Stimulated activated CD4-positive, alpha-beta T cell treated with anti-CD3 and anti-CD28 coated beads, Interleukin-2, amount 100 ng/mL, for 24 hours (primary cell): ENCODE measurements at places on chromosomes 4 and X.

- peak; percentile 66 for DNase-seq
These were observed 88.6 kb upstream of the TRIM2 start for GRCh38 chr4:153115322-153116290.

DNA sequence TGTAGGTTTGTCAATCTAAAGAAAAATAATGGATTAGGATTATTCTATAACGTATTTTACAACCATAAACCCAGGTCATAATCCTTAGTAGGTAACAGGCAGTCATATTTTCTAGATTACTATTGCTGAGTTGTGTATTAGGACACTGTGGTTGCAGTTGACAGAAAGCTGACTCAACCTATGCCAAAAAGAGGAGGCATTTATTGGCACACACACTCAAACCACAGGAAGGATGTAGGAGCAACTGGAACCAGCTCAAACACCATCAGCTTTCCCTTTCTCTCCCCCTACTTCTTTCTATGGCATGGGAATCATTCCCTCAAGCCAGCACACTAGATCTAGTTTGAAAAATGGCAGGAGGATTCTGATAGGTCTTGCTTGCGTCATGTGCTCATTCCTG, 136.4 kb upstream of the FAM9C start:
- no peak for DNase-seq

- no peak for DNase-seq
These were observed 13.7 kb downstream of the STAG2 start for GRCh38 chrX:123975180-123975579.

DNA sequence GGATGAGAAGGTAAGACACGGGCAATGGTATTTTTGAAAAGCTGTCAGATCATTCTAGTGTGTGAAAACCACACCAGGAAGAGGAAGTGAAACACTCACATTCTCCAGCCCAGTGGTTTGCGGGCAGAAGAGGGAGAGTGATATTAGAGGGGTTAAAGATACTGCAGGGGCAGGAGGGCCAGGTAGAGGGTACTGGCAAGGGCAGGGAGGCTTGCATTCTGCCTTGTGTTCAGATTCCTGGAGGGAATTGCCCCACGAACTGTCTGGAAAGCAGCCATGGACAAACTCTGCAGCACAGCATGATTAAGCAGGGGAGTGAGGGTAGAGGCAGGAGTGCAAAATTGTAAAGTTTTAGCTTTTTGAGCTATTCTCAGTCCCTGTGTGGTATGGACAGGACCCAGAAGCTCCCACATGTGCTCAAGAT, 30.9 kb downstream of the NIPAL1 start:
- peak; percentile 76 for DNase-seq

GRCh38 chrX:136584545-136584944, 52.5 kb downstream of the VGLL1 start:
- DNase-seq: peak; percentile 40

GRCh38 chrX:30948626-30949025, 59.6 kb upstream of the TAB3 start:
- DNase-seq: no peak

DNA sequence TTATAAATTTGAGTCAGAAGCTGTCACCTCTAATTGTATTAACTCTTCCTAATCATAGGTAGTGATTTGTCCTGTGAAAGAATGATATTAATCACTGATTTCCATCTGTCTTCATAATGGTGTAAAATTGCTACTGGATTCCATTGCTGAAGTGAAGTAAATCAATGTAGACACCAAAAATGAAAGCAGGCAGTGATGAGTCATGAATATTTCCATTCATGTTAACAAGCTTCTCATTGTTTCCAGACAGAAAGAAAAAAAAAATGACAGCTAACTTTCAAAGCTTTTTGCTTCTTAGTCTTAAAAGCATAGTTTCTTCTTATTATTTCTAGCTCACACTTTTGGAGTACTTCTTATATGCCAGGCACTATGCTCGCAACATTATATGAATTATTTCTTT, 21.5 kb downstream of the FAM114A1 start:
- DNase-seq: no peak

DNA sequence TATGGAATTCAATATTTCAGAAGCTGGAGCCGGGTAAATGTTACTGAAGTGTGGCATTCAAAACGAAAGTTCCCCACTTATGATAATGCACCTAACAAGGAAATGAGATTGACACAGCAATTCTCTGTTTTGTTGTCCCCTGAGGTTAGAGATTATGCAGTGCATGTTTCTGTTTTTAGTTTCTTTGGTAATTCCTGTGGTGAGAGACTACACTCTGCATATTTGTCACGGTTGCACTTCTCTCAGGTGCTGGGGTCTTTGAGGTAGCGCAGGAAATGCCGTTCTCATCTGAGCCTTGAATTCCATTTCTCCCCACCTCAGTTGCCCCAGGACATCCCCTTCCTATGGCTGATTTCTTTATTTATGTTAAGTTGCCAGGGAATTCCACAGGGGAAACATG, 15.3 kb upstream of the BEND4 start:
- no peak for DNase-seq

DNA sequence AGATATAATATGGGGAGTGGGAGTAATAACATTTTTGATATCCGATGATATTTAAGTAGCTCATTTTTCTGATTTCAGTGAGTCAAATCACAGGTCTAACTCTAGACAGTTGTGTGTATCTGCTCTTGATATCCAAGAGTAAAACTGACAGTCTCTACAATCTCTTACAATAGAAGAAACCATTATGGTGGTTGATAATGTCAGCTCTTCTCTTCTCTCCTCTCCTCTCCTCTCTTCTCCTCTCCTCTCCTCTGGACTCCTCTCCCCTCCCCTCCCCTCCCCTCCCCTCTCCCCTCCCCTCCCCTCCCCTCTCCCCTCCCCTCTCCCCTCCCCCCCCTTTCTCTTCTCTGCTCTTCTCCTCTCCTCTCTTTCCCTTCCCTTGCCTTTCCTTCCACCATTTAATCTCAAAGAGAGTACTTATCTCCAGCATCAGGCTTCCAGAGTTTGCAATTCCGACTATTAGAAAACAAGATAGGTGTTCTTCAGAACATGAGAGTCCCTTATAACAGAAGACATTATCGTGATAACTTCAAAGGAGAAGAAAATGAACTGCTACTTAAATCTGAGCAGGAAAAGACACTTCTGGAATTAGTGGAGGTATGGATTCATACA, 6.2 kb downstream of the TDO2 start:
- no peak for DNase-seq

- DNase-seq: peak; percentile 23
These were observed 2.2 kb downstream of the ATP8A1 start for GRCh38 chr4:42654631-42655268.

GRCh38 chr4:55854129-55854528, 681 bp downstream of the EXOC1 start:
- DNase-seq: no peak

DNA sequence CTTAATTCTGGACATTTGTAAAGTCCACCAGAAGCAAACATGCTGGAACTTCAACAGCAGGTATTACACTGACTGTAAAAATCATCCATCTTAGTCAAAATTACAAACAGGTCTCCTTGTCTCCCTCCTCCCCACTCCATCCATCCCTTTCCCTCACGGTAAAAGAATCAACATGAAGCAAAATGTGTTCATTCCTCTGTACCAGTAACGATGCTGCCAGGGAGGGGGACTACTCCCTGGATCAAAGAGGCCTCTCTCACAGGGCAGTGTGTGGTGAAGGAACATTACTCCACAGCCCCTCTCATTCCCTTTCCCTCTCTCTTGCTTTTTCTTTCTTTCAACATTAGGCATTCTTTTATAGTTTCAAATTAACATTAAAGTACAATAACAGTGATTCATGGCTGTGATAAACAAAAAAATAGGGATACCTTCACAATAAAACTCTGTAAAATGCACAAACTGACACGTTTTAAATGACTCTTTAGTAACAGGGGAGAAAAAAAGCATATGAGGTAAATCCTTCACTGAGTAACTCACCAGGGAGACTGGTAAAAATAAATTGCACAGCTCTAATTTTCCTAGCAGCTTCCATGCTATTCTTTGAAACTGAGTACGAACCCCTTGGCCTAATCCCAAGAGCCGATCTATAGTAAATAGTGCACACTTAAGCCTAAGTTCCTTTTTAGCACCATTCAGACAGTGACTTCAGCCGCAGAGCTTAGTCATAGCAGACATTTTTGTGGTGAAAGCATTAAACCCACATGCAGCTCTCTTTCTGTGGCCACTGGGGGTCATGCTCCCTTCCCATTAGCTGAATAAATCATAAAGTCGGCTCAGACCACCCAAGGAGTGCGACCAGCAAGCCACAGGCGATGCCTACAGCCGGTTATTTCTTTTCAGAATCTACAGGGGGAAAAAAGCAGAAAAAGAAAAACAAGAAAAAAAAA, 215.6 kb upstream of the GYPA start:
- DNase-seq: no peak

- no peak for DNase-seq
These were observed 43.6 kb upstream of the DCTD start for GRCh38 chr4:182960746-182961145.

- DNase-seq: no peak
These were observed 60.7 kb upstream of the RAPGEF2 start for GRCh38 chr4:159042097-159042605.

DNA sequence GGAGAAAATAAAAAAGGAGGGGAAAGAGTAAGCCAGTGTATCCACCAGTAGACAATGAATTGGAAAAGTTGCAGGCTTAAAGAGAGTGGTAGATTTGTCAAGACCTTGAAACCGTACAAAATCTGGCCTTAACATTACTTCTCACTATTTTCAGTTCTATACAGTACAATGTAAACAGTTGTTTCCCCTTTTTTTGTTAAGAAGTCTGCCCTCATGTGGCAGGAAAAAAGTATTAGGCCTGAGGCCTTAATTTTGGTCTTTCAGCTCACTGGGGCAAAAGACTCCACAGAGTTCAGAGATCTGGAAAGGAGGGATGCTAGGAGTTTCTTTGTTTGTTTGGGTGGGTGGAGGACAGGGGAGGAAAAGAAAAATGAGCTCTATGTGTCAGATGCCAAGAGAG, 92.8 kb upstream of the CCDC160 start:
- DNase-seq: no peak

DNA sequence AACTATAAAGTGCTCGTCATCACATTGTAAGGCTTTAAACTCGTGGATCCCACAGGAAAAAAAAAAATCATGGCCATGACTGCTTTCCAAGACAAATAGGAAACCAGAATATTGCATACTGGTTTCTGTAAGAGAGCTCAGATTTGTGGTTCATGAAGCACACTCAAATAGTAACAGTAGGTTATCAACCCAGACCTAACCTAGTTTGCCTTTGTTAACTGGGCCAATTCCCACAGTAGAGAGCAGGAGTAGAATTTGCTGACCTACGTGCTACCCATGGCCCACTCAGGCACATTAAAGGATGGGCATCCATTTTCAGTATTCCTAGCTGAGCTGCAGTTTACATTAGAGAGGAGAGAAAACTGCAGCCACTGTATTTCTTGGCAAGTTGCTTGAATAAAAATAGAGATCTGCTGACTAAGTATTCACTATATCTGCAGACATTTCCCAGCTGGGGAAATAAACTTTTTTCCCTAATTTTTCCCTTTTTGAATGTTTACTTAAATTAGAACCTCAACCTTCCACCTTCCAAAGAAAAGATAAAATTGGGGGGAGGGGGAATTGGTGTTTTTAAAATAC, 218.5 kb downstream of the SPANXN3 start:
- no peak for DNase-seq

GRCh38 chr4:182124359-182124758, 118.8 kb upstream of the TENM3 start:
- no peak for DNase-seq

GRCh38 chr4:128787509-128788311, 21.8 kb upstream of the JADE1 start:
- no peak for DNase-seq

GRCh38 chrX:127038065-127038464, 218.5 kb downstream of the PRR32 start:
- DNase-seq: no peak

DNA sequence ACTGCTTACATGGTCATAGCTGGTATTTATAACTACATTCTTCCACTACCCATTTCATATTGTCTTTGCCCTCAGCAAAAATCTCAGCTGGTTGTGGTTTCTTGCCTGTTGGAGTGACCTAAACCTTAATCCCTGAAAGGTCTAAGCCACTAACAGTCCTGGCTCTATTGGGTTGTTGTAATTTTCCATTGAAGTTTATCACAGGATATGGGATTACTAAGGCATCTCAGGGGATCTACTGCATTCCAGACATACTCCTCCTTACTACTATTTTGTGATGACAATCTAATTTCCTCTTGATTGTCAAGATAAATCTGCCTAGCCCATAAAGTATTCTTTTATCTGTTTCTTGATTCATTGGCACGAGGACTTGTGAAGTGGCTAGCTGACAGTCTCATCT, 6.2 kb upstream of the OSTC start:
- DNase-seq: no peak

GRCh38 chrX:129316461-129316860, 206.8 kb downstream of the SMARCA1 start:
- no peak for DNase-seq

DNA sequence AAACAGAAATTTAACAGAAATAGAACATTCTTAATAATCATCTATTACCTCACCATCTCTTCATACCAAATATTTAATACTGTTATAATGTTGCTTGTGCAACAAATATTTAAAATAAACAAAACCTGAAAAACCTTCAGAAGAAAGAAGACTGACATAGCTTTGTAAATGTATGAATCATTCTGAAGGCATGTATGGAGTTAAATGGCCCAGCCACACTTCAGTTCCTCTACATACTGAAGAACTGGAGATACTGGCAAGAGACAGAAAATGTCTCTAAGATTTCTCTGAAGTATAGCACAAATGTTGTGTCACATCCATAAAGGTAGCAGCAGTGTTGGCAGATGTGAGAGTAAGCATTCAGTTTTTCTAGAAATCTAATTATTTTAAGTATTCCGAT, 275.3 kb upstream of the FGF13 start:
- DNase-seq: no peak

GRCh38 chr4:75567725-75568124, 11.9 kb downstream of the ODAPH start:
- DNase-seq: no peak

- no peak for DNase-seq
These were observed 136.5 kb upstream of the CPEB2 start for GRCh38 chr4:14865804-14866203.

DNA sequence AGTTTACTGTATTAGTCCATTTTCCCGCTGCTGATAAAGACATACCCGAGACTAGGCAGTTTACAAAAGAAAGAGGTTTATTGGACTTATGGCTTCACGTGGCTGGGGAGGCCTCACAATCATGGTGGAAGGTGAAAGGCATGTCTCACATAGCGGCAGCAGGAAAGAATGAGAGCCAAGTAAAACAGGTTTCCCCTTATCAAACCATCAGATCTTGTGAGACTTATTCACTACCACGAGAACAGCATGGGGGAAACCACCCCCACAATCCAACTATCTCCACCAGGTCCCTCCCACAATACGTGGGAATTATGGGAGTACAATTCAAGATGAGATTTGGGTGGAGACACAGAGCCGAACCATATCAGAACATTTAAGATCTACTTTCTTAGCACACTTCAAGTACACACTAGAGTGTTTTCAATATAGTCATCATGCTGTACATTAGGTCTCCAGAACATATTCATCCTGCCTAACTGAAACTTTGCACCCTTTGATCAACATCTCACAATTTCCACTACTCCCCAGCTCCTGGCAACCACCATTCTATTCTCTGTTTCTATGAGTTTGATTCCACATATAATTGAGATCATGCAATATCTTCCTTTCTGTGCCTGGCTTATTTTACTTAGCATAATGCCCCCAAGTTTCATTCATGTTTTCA, 341.0 kb downstream of the ARHGAP24 start:
- DNase-seq: no peak

- DNase-seq: no peak
These were observed 80.2 kb downstream of the FGF16 start for GRCh38 chrX:77527233-77528001.
